ENCODE measurements at places on chromosomes 12 and 14. TPM values are rescaled to one million over a fixed set of nuclear protein-coding genes. Genes with fewer than 3 reads are reported as not detected.

ACOT6 gene
- not detected for total RNA-seq

DNA sequence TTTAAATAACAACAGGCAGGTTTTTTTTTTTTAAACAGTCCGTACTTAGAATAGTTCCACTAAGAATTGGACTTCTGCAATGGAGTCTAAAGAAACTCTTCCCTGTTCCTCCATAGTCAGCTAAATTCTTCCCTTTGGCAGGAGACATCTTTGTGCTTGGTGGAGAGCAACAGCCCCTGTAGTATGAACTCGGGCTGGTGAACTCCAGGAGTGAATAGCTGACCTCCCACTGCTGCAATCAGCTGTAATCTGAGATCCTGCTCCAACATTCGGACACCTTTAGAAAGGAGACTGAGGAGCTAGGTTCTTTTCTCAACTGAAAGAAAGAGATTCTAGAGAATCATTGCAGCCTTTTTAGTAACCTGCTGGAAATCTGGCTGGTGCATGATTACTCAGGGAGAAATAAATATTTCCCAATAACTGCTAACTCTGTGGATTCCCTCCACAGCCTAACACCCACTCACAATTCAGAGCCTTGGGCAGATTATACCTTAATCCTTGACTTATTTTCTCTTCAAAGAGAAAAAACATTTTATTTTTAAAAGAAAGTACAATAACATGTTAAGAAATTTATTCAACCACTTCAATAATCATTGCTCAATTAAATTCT lies 25.6 kb upstream of the DBX2 start:
- no peak for DNase-seq

GRCh38 chr14:88568196-88568595 lies 5.4 kb downstream of the ZC3H14 start:
- DNase-seq: no peak

GRCh38 chr14:51512316-51512715 lies 139.4 kb upstream of the FRMD6 start:
- no peak for DNase-seq

P2RX2 gene
- 1.2 TPM for total RNA-seq

- no peak for DNase-seq
Observed at GRCh38 chr12:132338781-132339180, 9.4 kb upstream of the GALNT9 start.

- no peak for DNase-seq
Observed at GRCh38 chr12:63924781-63925180, 80.3 kb downstream of the SRGAP1 start.

- no peak for DNase-seq
Observed at GRCh38 chr12:42490261-42490842, 99.2 kb downstream of the PRICKLE1 start.

GRCh38 chr12:96223411-96224218 lies 29.4 kb downstream of the ELK3 start:
- DNase-seq: no peak

AQP6 gene
- 0.31 TPM for total RNA-seq

KRT73 gene
- total RNA-seq: not detected

DNA sequence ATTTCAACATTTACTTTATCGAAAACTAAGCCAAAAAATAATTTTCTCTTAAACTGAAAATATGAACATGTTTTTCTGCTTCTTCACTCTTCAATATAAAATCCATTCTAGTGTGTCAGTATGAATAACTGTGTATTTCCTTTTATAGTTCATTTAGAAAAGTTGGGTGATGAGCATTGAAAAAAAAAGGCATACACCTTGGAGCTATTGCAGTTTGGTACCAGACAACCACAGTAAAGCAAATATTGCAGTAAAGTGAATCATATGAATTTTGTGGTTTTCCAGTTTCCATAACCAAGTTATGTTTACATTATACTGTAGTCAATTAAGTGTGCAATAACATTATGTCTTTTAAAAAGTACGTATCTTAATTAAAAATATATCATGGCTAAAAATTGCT lies 195.0 kb upstream of the FOXG1 start:
- DNase-seq: no peak
